ENCODE measurements at places on chromosomes 3 and 15.
A peak's percentile ranks its signal among the peaks of the same experiment; 100 is the strongest.

DNA sequence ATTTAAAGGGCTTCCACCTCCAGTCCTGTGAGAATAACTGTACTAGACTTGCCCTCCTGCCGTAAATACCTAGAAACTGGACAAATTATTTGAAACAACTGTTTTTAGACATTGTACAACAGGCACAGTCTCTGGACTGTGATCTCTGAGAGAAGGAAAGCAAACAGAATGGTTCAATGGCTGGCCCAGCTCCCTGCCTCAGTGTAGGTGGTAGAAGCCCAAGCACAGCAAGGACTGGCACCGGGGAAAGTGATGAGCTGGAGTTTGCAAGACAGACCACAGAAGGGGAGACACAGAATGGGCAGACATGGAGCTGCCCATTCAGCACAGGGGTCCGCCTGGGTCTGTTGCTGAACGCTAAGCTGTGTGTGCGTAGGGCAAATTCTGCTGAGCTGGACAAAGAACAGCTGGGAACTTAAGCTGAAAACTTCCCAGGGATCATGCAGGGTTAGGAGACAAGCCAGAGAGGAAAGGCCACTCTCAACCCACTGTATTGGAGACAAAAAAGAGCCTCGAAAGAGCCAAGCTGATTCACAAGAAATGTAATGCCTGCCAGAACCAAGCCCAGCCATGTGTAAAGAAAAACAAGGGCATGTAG, 52.6 kb upstream of the SEC61A1 start:
- H3K4me3 ChIP-seq: no peak overlapping the region
- H3K27me3 ChIP-seq: no peaks in the 10 kb centered on the region
- DNase-seq: peak; percentile 18
- H3K27ac ChIP-seq: no peak overlapping the region

- no peak overlapping the region for H3K27ac ChIP-seq
- DNase-seq: peak; percentile 82
- H3K36me3 ChIP-seq: no peaks in the 10 kb centered on the region
- H3K27me3 ChIP-seq: no peaks in the 10 kb centered on the region
- peaks cover 7% of the 10 kb centered on the region for H3K4me1 ChIP-seq
Observed at GRCh38 chr3:119794971-119795612, 13.2 kb downstream of the NR1I2 start.

GRCh38 chr15:69565066-69565655, 112.5 kb downstream of the RPLP1 start:
- H3K36me3 ChIP-seq: no peaks in the 10 kb centered on the region
- no peak overlapping the region for H3K27ac ChIP-seq
- H3K4me3 ChIP-seq: no peak overlapping the region
- H3K27me3 ChIP-seq: no peaks in the 10 kb centered on the region
- no peak for DNase-seq
- no peaks in the 10 kb centered on the region for H3K4me1 ChIP-seq

- no peak overlapping the region for H3K4me3 ChIP-seq
- no peaks in the 10 kb centered on the region for H3K36me3 ChIP-seq
- H3K27me3 ChIP-seq: no peaks in the 10 kb centered on the region
- no peaks in the 10 kb centered on the region for H3K4me1 ChIP-seq
- H3K27ac ChIP-seq: no peak overlapping the region
- DNase-seq: no peak
Observed at GRCh38 chr3:81936817-81937216, 175.4 kb upstream of the GBE1 start.

- H3K27ac ChIP-seq: no peak overlapping the region
- DNase-seq: no peak
- H3K36me3 ChIP-seq: no peaks in the 10 kb centered on the region
- H3K27me3 ChIP-seq: no peaks in the 10 kb centered on the region
- H3K4me1 ChIP-seq: no peaks in the 10 kb centered on the region
Observed at GRCh38 chr15:80442728-80443403, 38.7 kb downstream of the ARNT2 start.

DNA sequence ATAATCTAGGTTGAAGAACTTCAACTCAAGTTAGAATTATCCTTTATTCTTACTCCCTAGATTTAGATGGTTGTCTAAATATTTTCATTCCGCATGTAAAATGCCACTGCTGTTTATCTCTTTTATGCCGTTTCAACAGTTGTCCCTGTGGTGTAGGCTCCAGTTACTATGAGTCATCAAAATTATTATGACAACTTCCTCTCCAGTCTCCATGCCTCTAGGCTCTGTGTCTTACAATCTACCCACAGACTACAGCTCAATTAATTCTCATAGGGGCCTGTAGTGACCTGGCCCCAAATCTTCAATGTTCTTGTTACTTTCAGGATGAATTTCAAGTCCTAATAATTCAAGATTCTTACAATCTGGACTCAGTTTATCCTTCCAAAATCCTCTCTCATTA, 105.8 kb upstream of the UNC13C start:
- H3K27ac ChIP-seq: no peak overlapping the region
- no peaks in the 10 kb centered on the region for H3K36me3 ChIP-seq
- no peak overlapping the region for H3K4me3 ChIP-seq
- no peaks in the 10 kb centered on the region for H3K27me3 ChIP-seq
- no peak for DNase-seq

GRCh38 chr3:196528639-196529233, 13.6 kb upstream of the SMCO1 start:
- no peaks in the 10 kb centered on the region for H3K27me3 ChIP-seq
- no peak overlapping the region for H3K4me3 ChIP-seq
- no peaks in the 10 kb centered on the region for H3K36me3 ChIP-seq
- no peaks in the 10 kb centered on the region for H3K4me1 ChIP-seq
- peak; percentile 47 for DNase-seq
- H3K27ac ChIP-seq: no peak overlapping the region

DNA sequence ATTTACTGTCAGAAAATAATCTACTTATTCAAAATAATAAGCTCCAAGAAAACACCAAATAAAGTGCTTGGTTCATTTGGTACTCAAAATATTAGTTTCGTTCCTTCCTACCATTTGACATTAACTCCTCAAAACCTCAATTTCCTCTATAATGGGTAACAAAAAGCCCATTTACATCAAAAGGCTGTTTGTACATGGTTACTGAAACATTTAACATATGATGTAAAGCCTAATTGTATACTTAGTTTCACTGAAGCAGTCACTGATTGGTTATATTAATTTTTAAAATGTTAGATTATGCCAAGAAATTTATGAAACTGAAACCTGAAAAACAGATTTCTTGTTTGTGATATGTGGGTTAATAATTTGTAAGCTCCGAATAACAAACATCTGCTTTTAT, 14.7 kb downstream of the XRN1 start:
- no peaks in the 10 kb centered on the region for H3K27me3 ChIP-seq
- no peak overlapping the region for H3K4me3 ChIP-seq
- DNase-seq: no peak
- no peak overlapping the region for H3K27ac ChIP-seq
- H3K36me3 ChIP-seq: peaks cover 23% of the 10 kb centered on the region

GRCh38 chr15:34059946-34060345, 20.9 kb upstream of the AVEN start:
- no peaks in the 10 kb centered on the region for H3K4me1 ChIP-seq
- no peak overlapping the region for H3K27ac ChIP-seq
- H3K27me3 ChIP-seq: no peaks in the 10 kb centered on the region

DNA sequence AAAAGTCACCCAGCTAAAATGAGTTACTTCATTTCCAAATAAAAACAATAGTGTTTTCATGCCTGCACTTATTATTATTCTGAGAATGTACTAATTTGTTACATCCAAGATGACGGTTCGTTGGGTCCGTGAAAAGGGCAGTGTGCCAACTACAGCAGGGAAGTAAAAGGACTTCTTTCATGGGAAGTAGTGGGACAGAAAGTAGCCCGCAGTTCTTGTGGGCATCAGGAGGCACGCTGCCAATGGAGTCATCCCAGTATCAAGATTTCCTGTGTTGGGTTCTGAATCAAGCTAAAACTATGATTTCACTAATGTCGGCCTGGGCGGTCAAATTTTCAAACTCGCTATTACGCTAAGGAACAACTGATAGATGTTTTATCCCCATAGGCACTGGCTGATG, 254.5 kb upstream of the SOX2 start:
- no peaks in the 10 kb centered on the region for H3K4me1 ChIP-seq
- H3K4me3 ChIP-seq: no peak overlapping the region
- H3K36me3 ChIP-seq: no peaks in the 10 kb centered on the region
- DNase-seq: peak; percentile 24
- H3K27ac ChIP-seq: no peak overlapping the region

GRCh38 chr15:51038162-51038973, 56.3 kb downstream of the TNFAIP8L3 start:
- no peak for DNase-seq
- H3K27me3 ChIP-seq: no peaks in the 10 kb centered on the region
- H3K4me3 ChIP-seq: no peak overlapping the region
- H3K4me1 ChIP-seq: no peaks in the 10 kb centered on the region

GRCh38 chr3:122974764-122975162, 52.8 kb downstream of the SEMA5B start:
- H3K36me3 ChIP-seq: no peaks in the 10 kb centered on the region
- DNase-seq: peak; percentile 35
- no peak overlapping the region for H3K27ac ChIP-seq
- H3K4me3 ChIP-seq: no peak overlapping the region
- no peaks in the 10 kb centered on the region for H3K4me1 ChIP-seq

DNA sequence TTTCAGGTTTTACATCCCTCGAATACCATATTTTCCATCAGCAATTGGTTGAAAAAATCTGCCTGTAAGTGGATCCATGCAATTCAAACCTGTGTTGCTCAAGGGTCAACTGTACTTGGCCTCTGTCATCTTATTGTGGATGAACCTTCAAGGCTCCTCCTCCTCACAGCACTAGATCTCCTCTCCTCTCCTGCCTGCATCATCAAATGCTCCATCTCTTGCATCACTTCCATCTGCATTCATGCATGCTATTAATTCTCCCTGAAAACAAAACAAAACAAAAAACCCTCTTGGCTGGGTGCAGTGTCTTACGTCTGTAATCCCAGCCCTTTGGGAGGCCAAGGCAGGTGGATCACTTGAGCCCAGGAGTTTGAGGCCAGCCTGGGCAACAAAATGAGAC, 10.1 kb downstream of the BCL2L10 start:
- H3K27me3 ChIP-seq: no peaks in the 10 kb centered on the region
- no peak overlapping the region for H3K4me3 ChIP-seq
- no peak overlapping the region for H3K27ac ChIP-seq
- no peaks in the 10 kb centered on the region for H3K36me3 ChIP-seq
- H3K4me1 ChIP-seq: peaks cover 7% of the 10 kb centered on the region

GRCh38 chr3:189944285-189945145, 176.2 kb downstream of the P3H2 start:
- H3K36me3 ChIP-seq: no peaks in the 10 kb centered on the region
- H3K4me3 ChIP-seq: no peak overlapping the region
- H3K27me3 ChIP-seq: no peaks in the 10 kb centered on the region
- no peaks in the 10 kb centered on the region for H3K4me1 ChIP-seq

GRCh38 chr3:117875887-117876286, 1158.8 kb downstream of the IGSF11 start:
- no peaks in the 10 kb centered on the region for H3K27me3 ChIP-seq
- H3K36me3 ChIP-seq: no peaks in the 10 kb centered on the region
- H3K4me1 ChIP-seq: peaks cover 31% of the 10 kb centered on the region

DNA sequence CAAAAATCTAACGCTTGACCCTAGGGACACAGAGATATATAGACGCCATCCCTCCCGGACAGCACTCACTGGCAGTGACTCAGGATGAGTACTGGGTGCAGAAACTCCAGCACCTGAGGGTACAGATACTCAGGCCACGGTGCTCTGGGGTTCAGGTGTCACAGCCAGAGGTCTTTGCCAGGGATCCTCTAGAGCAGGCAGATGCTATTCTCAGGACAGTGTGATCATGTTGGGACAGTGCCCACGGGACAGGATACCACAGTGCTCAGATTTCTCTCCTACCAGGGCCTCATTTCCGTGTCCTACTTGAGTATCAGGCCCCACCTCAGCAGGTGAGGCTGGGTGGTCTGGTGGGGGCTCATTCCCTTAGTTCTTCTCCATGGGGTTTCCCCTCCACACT, 34.4 kb downstream of the HOMER2 start:
- no peak for DNase-seq
- no peak overlapping the region for H3K4me3 ChIP-seq

GRCh38 chr15:44286814-44287452, 1.6 kb upstream of the GOLM2 start:
- DNase-seq: no peak
- H3K27me3 ChIP-seq: no peaks in the 10 kb centered on the region
- no peak overlapping the region for H3K27ac ChIP-seq
- H3K36me3 ChIP-seq: no peaks in the 10 kb centered on the region

GRCh38 chr15:66095871-66096687, 157.5 kb downstream of the MEGF11 start:
- H3K36me3 ChIP-seq: no peaks in the 10 kb centered on the region
- no peak overlapping the region for H3K4me3 ChIP-seq
- H3K4me1 ChIP-seq: no peaks in the 10 kb centered on the region
- no peaks in the 10 kb centered on the region for H3K27me3 ChIP-seq
- no peak for DNase-seq

DNA sequence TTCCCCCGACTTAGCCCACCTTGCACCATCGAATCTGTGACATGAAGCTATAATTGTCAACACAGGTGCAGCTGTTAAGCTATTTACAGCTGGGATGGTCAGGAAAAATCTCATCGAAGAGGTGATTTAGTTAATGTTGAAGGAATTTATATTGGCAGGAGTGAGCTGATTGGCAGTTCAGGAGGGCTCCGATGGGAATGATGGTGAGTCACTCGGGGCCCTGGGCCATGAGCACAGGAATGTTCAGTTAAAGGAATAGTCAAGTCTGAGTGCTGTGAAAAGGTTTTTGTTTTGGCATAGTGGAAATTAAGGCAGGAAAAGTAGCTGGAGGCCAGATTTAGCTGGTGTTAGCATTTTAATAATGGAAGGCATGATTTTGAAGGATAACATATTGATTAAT, 95.7 kb downstream of the OXSM start:
- H3K27me3 ChIP-seq: peaks cover 4% of the 10 kb centered on the region
- no peak overlapping the region for H3K4me3 ChIP-seq
- no peaks in the 10 kb centered on the region for H3K4me1 ChIP-seq
- H3K27ac ChIP-seq: no peak overlapping the region
- no peaks in the 10 kb centered on the region for H3K36me3 ChIP-seq
- no peak for DNase-seq

DNA sequence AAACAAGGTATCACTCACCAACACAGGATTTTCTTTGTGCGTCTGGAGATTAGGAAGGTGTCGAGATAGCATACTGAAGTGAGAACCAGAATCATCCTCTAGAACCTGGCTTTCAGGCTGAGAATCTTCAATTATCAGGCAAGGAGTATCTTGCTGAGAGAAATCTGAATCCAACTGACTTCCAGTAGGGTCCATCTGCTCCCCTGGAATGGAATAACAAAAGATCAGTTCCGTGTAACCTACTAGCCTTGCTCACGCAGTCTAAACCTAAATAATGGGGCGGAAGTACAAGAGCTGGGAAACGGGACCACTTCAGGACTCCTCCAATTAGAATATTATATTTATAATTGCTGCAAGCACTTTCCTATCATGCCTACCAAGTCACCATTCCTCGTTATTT, 690 bp downstream of the TP53BP1 start:
- H3K4me1 ChIP-seq: peaks cover 26% of the 10 kb centered on the region
- no peaks in the 10 kb centered on the region for H3K36me3 ChIP-seq
- DNase-seq: no peak
- no peaks in the 10 kb centered on the region for H3K27me3 ChIP-seq
- H3K4me3 ChIP-seq: no peak overlapping the region
- peak overlapping the region; percentile 94 for H3K27ac ChIP-seq

Measured in adrenal gland (tissue), 19 donors.